ENCODE measurements at places on chromosomes 2 and 18.

DNA sequence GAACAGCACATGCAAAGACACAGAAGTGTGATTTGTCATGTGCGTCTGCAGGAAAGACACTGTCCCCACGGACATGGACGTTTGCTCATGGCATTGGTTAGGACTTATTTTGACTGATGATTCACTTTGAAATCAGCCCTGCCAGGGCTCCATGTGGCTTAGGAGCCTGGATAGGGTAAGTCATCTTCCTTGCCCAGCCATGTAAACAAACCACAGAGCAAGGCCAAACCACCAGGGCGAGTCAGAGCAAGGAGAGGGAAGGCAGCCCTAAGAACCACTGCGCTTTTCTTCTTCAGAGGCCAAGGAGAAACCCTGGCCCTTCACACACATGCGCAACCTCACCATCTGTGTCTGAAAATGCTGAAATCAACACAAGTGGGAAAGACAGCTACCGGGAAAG lies 88.8 kb downstream of the GFPT1 start:
- DNase-seq = no peak

- no peak for DNase-seq
These were observed 67.5 kb downstream of the MYO1B start for GRCh38 chr2:191312662-191313061.

DNA sequence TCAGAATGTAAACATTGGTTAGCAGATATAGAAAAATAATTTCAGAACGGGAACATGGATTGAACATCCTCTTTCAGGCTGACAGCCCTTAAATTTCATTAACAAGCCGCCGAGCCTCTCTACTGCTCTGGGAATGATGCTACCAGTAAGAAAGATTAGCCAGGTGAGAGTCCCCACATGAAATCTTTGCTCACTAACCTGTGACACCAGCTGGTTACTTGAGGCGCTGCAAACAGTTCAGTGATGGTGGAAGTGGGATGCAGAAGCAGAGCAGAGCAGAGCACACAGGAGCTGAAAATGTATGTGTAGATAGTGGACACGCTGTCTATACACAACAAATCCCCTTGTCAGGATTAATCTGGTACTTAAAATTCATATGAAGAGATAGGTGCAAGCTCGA lies 721.1 kb downstream of the DPP10 start:
- no peak for DNase-seq

- no peak for DNase-seq
These were observed 151.6 kb downstream of the TMEM18 start for GRCh38 chr2:525611-526010.

DNA sequence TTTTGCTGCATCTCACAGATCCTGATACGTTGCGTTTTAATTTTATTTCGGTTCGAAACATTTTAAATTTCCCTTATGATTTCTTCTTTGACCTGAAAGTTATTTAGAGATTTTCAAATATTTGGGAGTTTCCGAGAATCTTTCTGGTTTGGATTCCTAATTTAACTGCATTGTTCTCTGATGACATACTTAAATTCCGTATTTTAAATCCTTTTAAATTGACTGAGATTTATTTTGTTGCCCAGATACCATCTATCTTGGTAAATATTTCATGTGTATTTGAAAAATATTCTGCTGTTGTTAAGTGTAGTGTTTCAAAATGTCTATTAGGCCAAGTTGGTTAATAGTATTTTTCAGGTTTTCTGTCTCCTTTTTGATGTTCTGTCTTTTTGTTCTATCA lies 37.7 kb downstream of the MROH2A start:
- no peak for DNase-seq

DNA sequence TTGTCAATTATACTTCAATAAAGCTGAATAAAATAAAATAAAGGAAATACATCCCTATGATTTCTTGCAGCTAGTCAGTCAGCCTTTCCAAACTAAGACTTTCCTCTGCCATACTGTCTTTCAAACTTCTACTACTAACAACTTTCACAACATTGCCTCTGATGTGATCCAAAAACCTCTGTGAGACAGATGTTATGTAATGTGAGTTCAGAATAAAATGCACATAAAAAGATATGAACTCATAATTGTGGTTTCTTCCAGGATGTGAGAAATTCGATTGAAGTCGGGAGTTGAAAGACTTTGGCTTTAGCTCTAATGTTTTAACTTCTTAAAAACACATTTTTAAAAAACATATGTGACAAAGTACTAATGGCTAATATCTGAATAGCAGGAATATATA lies 98.7 kb downstream of the PIGN start:
- DNase-seq = no peak

DNA sequence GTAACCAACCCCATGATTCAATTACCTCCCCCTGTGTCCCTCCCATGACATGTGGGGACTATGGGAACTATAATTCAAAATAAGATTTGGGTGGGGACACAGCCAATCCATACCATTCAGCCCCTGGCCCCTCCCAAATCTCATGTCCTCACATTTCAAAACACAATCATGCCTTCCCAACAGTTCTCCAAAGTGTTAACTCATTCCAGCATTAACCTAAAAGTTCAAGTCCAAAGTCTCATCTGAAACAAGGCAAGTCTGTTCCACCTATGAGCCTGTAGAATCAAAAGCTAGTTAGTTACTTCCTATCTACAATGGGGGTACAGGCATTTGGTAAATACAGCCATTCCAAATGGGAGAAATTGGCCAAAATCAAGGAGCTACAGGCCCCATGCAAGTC lies 32.0 kb upstream of the CCDC141 start:
- DNase-seq = no peak

GRCh38 chr2:239293775-239294430 lies 106.9 kb downstream of the HDAC4 start:
- no peak for DNase-seq

DNA sequence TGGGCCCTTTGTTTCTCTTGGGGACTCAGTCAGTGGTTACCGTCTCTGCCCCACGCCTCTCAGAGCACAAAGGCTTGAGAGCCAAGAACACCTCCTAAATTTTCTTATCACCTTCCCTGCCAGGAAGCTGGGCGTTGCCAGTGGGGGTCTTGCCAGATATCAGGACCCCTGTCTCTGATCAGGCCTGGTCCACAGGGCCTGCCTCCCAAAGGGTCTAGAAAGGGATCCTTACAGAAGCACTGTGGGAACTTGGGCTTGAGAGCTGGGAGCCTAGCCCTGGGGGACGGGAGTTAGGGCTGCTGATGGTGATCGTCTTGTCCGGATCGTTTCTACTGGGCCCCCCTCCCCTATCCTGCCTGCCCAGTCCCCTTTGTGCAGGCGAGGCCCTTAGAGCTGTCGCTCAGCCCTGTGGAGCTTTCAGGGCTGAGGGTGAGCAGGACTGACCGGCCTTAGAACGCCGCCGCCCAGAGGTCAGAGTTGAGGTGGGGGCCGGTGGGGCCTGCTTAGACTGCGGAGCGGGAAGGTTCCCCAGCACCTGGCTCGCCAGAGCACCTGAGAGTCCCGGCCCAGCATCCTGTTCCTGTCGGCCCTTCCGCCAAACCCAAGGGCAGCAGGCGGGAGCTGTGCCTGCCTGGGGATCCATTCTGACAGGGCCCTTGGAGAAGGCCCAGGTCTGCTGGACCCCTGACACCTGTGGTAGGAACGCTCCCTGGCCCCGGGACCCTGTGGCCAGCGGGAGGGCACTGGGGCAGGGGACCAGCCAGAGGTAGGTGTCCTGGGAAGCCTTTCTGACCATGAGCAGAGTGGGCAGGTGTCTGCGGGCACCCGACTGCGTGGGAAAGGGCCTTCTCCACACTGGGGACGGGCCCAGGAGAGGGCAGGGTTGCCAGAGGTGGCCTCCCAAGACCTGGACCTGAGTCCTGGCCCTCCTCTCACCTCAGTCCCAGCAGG lies 956 bp downstream of the ESPNL start:
- DNase-seq = no peak

DNA sequence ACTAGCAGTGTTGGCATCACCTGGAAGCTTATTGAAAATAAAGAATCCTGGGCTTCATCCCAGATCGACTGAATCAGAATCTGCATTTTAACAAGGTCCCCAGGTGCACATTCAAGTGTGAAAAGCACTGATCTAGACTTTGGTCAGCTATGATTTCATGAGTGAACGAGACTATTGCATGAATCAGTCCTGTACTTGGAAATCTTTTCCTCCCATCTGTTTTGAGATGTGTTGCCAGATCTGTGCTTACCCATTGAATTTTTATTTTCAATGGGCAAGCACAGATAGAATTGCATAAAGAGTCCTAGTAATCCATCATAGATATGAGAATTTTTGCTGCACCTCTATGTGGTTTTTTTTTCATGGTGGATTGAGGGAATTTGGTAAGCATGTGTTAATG lies 64.0 kb downstream of the PMS1 start:
- no peak for DNase-seq

GRCh38 chr2:156505696-156506095 lies 69.5 kb downstream of the GPD2 start:
- DNase-seq = no peak

DNA sequence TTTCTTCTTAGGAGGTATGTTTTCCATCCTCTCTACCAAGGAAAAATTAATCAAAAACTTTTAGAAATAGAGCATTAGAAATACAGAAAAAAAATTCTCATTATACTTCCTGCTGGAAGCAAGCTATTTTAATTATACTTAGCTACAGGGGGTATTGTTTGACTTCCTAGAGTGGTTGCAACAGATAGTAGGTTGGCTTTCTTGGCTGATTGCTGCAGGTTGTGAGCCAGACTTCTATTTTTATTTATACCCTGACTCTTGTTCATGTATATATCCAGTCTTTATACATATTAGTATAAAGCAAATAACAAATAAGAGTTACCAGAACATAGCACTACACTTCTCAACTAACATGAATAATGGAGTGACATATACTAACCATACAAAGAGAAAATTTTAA lies 460.8 kb upstream of the REG3G start:
- no peak for DNase-seq

DNA sequence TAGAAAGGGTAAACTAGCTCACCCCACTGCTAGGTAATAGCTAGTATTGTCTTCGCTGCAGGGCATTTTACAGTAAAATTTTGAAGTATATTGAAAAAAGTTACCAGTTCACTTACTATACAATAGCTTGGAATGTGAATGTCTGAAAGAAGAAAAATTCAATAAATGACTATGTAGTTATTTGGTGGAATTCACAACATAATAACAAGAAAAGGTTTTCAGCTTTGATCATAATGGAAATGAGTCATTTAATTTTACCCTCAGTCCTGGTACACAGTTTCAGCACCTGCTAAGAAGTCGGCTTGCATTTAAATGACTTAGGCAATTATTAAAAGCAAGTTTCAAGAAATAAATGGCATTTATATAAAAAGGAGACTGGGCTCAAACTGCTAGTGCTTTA lies 90.4 kb downstream of the NUP35 start:
- DNase-seq = no peak

- DNase-seq = no peak
These were observed 32.5 kb upstream of the MRPS9 start for GRCh38 chr2:105005181-105005951.

DNA sequence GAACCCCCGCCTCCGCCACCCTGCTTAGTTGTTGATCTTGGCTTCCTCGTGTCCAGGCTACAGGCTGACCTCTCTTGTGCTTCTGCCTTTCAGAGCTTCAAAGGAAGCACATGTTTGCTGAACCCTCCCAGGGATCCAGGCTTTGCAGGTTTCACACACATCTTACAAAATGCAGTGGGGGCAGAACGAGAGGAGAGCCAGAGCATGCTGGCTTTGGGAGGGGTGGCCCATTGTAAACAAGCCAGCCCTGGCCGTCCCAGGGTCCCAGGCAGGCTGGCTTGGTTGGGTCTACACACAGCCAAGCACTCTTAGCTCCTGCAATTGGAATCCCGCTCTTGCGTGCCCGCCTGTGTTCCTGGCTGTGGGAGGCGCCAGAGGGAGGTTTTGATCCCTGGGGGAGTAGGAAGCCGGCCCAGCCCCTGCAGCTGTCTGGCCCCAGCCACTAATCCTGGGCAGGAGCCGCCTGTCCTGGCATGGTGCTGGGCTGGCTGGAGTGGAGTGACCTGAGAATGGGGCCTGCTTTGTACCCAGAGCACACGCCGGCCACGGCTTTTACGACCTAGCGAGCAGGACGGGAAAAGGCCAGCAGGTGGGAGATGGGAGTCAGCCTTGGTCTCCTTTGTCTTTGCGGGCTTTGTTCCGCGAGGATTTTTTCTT lies 53.9 kb downstream of the SH3BP4 start:
- no peak for DNase-seq

DNA sequence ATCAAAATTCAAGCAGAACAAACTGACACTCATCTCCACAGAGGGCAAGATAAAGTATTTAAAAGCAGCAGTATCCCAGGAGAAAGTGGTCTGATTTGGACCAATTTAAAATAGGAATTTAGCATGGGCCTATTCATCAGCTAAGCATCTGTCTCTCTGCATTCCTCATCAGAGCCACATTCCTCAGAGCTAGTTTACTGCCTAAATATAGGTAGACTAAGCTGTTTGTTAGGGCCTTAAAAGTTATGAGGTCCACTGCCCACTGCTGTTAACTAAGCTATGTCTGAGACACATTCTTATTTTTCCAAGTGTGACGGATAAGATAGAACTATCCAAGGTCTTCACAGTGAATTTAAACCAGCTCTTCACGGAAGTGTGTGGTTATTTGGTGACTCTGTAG lies 17.6 kb downstream of the NEB start:
- DNase-seq = no peak

GRCh38 chr18:61542596-61542995 lies 209.4 kb downstream of the CDH20 start:
- DNase-seq = no peak

DNA sequence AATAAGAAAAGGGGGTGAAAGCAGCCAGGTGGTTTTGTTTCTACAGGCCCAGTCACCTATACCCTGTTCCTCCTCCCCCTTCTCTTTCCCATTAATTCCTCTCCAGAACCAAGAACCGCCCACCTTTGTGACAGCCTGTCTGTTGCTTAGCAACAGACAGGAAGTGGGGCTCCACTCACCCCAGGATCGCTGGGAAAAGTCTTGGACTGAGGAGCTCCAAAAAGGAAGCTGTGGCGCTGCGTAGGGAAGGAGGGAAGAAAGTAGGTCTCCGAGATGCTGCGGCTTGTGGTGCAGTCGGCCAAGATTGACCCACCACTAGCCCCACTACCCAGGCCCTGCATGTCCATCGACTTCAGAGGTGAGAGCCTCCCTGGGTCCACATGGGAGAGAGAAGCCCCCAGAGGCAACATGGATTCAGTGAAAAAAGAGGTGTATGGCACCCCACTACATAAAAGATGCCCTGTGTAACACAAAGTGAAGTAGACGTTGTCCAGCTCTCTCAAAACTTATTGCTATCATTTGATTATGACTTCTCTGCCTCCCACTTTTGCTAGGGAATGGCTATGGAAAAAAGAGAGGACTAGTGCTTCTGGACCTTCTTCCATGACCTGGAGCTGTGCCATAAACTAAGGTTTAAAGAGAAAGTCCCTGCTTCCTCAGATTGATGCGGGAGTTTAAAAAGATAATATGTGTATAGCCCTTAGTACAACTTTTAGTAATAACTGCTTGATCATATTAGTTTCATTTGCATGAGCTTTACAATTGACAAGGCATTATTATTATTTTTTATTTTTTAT lies at the start of gene FER1L5:
FER1L5 (plus strand) TSS at position 201 of the 797 bp plus-strand sequence; CDS start at position 274, 73 bp downstream.
- DNase-seq = no peak
